Stimulated activated CD4-positive, alpha-beta T cell treated with anti-CD3 and anti-CD28 coated beads, Interleukin-12 subunit alpha, Interleukin-12 subunit beta, amount 100 ng/mL, for 4 hours (primary cell): ENCODE measurements at places on chromosomes 7 and 10.

DNA sequence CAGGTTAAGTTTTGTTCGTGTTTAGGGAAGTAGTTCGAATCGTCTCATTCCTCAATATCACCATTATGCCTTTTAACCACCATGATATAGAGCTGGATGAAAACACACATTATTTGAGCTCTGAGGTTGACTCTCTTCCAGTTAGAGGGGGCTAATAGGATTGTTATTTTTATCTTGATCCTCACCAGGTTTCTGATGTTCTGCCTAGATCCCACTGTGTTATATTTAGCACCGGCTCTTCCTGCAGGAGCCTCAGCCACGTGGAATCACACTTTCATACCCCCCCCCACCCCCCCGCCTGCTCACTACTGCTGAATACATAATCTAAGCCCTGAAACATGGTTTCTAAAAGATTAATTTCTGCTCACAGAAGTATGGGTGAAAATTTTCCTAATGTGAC lies 88.3 kb downstream of the NRCAM start:
- DNase-seq: no peak

- DNase-seq: peak; percentile 79
Measured at GRCh38 chr7:150898475-150899011, 46.2 kb downstream of the AOC1 start.

DNA sequence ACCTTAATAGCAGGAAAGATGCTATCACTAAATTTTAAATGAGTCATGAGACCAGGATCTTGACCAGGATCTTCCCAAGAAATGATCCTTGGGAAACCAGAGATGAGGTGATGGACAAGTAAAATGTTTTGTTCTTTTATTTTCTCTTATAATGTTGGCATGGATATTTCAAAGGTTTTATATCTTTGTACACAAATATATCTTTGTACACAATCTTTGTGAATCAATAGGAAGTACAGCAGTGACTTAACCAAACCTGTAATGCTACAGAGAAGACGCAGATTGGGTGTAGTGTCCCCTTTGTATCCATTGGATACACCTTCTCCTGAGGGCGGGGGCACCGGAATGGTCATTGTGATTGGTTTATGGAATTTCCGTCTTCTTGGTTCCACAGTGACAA lies 180.1 kb upstream of the CCDC6 start:
- no peak for DNase-seq

GRCh38 chr7:128783143-128783861 lies 7.7 kb upstream of the OPN1SW start:
- DNase-seq: no peak
